ENCODE measurements at places on chromosomes 1 and 21.

GRCh38 chr1:41492341-41492848, 7.9 kb upstream of the EDN2 start:
- no peak for DNase-seq

GRCh38 chr1:161182214-161182613, 4.9 kb upstream of the B4GALT3 start:
- DNase-seq: peak; percentile 63

DNA sequence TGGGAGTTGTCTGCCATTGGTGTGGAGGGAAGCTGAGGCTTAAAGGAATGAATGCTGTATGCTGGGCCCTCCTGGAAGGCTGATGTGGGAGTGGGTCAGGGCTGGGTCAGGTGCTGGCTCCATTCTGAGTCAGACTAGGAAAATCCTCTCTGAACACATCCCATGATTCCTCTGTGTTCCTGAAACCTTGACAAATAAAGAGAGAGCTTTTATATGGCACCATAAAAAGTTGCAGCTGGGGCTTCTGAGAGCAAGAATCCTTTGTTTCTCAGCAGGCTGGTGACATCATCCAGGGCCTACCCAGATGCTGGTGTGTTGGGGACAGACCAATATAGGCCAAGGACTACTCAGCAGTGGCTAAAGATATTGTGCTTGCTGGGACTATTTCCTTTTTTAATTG, 27.8 kb upstream of the NFASC start:
- no peak for DNase-seq

DNA sequence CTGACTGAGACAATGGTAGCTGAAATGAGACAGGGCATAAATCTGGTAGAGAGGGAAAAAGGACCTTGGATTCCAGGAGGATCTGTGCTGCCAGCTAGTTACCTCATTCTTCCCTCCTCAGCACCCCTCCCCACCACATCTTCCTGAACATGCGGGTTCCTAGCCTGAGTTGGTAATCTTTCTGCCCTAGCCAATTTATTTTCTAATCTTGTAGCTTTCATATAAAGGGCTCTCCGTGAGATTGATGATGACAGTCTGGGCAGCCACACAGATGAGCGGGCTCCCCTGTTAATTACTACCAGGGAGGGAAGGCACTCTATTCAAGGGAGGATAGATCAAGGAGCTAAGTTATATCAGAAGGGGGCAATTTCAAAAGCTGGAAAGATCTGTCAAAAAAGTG, 20.2 kb downstream of the ARHGEF11 start:
- no peak for DNase-seq

DNA sequence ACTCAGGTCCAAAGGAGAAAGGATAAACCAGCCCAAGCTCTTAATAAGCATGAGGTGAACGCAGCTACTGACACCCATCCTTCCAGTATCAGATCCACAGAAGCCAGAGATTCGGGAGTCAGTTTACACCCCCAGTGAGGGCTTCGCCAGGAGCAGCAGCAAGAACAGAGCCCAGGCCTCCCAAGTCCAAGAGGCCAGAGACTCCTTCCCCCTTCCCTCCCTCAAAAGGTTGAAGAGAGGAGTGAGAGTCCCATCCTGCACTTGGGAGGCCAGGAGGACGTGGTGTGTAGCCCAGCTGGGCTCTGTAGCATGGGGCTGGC, 72.8 kb downstream of the MRPL37 start:
- no peak for DNase-seq

All from activated CD4-positive, alpha-beta T cell treated with anti-CD3 and anti-CD28 coated beads for 4 hours (primary cell).